ENCODE measurements at places on chromosomes 2 and 18.

DNA sequence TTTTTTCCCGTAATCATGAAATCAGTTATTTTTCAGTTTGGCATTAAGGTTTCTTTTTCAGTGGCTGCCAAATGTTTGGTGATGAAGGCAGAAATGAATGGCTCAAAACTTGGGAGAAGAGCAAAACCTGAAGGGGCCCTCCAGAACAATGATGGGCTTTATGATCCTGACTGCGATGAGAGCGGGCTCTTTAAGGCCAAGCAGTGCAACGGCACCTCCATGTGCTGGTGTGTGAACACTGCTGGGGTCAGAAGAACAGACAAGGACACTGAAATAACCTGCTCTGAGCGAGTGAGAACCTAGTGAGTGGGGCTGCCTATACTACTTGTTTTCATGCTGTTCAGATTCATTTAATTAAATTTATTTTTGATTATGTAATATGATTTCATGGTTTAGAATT is 29.2 kb upstream of the MSH2 start:
- no peak for DNase-seq

DNA sequence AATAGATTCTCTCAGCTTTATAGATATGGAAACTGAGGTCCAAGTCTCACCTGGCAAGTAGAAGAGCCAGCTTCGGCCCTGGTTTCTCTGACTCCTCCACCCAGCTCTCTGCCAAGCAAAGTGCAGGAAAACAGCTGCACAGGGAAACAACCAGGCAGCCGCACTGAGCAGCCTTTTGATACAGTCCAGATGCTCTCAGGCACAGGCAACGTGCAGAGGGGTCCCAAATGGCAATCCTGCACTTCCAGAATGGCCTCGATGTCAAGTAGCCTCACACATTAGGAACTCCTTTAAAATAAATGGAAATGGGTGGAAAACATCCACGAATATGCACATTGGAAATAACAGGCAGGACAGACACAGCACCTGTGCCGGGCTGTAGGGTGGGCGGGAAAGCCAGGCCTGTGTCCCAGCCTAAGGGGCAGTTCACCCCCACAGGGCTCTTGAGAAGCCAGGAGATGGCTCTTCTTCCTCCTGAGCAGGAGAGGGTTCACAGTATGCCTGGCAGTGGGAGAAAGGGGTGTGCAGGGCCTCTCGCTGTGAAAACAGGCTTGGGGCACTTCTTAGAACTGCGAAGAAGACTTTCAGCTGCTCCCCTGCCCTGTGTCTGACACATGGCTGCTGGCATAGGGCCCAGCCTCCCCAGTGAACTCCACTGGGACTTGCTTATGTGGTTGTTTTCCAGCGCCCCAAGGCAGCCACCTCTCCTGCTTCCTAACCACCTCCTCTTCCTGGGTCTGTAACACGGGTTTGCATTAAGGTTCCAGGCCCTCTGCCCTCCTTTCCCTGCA is 63.9 kb upstream of the TUBA3E start:
- no peak for DNase-seq

- no peak for DNase-seq
Observed at GRCh38 chr2:3170792-3171455, 206.7 kb downstream of the EIPR1 start.

DNA sequence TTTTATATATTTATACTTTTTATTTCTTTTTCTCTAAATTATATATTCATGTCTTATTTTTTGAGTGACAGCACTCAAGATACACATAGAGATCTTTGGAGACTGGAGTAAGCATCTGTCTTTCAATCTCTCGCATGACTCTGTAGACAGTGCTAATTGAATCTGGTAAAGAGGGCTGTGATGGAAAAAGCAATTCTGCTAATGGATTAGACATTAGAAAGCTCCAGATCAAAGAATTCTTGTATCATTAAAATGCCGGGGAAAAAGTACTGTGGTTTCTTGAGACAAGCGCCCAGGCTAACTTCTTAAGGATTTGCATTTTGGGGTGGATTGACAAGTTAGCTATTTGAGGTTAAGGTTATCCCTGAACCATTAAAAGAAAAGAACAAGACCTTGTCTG is 383.1 kb upstream of the TNP1 start:
- no peak for DNase-seq

DNA sequence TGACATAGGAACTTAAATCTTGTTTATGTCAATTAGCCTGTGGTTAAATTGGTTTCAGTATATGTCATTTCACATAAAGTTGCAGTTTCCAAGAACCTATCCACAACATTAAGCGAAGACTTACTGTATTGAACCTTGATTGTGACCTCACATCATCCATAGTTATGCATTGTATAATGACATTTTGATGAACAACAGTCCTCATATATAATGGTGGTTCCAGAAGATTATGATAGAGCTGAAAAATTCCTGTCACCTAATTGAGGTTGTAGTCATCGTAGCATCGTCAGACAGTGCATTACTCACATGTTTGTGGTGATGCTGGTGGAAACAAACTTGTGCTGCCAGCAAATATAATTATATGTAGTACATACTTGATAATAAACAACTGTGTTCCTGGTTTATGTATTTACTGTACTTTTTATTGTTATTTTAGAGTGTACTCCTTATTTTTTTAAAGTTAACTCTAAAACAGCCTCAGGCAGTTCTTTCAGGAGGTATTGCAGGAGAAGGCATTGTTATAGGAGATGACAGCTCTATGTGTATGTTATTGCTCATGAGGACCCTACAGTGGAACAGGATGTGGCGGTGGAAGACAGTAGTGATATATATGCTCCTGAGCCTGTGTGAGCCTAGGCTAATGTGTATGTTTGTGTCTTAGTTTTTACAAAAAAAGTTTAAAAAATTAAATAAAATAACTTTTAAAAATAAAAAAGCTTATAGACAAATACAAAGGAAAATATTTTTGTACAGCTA is 56.6 kb downstream of the UBE2E3 start:
- DNase-seq: no peak

DNA sequence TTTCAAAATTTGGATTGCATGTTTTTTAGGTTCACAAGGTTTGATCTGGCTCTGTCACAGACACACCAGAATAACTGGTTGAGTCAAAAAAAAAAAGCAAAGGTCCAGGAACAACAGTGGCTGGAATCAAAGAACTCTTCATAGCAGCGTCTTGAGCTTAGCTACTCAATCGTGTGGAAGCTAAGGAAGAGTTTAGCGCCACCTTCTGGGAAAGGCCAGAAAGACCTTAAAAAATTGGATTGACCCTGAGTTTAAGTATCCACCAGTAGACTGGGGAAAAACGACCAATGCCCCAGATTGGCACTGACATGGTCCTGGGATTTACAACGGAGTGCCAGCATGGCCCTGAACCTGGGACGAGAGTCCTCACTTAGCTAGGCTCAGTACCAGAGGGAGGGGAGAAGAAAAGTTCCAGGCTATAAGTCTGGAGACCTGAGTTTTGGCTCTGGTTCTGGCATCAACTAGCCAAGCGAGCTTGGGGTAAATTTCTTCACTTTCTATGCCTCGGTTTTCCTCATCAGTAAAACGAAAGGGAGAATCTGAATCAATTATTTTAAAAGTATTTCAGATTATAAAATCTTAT is 71.1 kb upstream of the TFCP2L1 start:
- no peak for DNase-seq

GRCh38 chr2:140600116-140600515 is 1530.7 kb downstream of the LRP1B start:
- no peak for DNase-seq

- DNase-seq: no peak
Observed at GRCh38 chr2:46025081-46025480, 272.1 kb upstream of the EPAS1 start.

GRCh38 chr2:172894689-172895387 is 159.2 kb downstream of the RAPGEF4 start:
- no peak for DNase-seq

- no peak for DNase-seq
Observed at GRCh38 chr18:22556222-22557167, 138.8 kb upstream of the CTAGE1 start.

DNA sequence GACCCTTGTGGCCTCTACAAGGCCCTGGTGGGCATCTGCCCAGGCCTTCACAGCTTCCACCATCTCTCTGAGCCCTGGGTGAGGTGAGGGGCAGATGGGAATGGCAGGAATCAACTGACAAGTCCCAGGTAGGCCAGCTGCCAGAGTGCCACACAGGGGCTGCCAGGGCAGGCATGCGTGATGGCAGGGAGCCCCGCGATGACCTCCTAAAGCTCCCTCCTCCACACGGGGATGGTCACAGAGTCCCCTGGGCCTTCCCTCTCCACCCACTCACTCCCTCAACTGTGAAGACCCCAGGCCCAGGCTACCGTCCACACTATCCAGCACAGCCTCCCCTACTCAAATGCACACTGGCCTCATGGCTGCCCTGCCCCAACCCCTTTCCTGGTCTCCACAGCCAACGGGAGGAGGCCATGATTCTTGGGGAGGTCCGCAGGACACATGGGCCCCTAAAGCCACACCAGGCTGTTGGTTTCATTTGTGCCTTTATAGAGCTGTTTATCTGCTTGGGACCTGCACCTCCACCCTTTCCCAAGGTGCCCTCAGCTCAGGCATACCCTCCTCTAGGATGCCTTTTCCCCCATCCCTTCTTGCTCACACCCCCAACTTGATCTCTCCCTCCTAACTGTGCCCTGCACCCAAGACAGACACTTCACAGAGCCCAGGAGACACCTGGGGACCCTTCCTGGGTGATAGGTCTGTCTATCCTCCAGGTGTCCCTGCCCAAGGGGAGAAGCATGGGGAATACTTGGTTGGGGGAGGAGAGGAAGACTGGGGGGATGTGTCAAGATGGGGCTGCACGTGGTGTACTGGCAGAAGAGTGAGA is 2.0 kb downstream of the PROC start:
- no peak for DNase-seq

DNA sequence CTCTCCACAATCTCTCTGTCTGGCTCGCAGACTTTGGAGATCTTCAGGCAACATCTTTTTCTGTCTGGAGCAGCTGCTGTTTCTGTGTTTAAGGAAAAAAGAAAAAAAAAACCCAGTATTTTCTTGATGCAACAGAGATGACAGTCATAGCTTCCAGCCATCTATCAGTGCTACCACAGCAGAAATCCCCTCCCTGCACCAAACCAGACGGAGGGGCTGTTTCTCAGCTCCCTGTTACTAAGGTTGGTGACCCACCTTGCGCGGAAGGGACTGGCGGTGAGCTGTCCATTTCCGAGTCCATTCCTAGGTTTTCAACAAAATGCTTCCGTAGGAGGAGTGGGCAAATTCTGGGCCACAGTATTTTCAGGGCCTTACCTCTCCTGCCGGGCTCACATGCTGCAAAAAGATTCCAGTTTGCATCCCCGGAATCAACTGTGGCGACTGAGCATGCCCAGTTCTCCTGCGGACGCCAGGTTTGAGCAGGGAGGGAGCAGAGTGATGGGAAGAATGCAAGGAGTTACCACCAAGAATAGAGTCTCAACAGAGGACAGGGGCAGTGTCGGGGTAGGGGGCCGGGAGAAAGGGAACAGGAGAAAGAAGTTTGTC is 1.2 kb downstream of the SLC4A10 start:
- DNase-seq: no peak

DNA sequence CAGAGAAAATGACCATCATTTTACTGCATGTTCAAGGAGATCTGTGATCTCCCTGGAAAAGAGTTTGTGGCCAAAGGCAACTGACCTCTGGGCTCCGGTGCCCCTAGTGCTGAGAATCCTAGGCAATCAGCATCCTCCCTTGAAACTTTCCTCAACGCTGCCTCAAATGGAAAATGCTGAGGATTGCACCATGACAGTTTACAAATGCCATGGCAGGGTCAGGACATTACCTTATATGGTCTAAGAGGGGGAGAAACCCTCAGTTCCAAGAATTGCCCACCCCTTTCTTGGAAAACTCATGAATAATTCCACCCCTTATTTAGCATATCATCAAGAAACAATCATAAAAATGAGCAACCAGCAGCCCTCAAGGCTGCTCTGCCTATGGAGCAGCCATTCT is 48.3 kb downstream of the ALPK2 start:
- DNase-seq: no peak

DNA sequence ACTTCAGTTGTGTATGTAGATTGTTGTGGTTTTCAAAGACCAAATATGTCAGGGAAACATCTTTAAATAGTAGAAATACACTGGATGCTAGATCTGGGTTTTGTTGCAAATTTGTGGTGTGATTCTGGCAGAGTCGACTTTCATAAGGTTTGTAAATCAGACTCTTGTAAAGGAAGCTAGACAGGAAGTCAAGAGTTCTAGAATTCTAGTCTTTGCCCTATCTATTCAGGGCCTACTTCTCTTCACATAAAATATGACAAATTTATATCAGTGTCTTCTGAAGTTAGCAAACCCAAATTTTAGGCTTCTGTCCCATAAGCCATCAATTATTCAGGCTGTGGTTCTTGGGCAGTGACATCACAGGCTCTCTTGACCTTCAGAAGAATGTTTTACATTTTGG is 1579.2 kb upstream of the PIK3C3 start:
- DNase-seq: no peak

- DNase-seq: no peak
Observed at GRCh38 chr2:191636235-191636543, 41.7 kb upstream of the NABP1 start.

All from stimulated activated effector memory CD8-positive, alpha-beta T cell treated with anti-CD3 and anti-CD28 coated beads, Interleukin-12 subunit alpha, Interleukin-12 subunit beta, amount 100 ng/mL, for 72 hours (primary cell).